Pulmonary artery endothelial cell (primary cell): ENCODE measurements at places on chromosomes 6 and 20. TPM values are rescaled to one million over a fixed set of nuclear protein-coding genes. Genes with fewer than 3 reads are reported as not detected.

The OR2H2 gene
- total RNA-seq = not detected in 2 replicates

The SERAC1 gene
- total RNA-seq = 9.5 and 14.4 TPM in 2 replicates

The C4B gene
- 0.66 and 1.0 TPM in 2 replicates for total RNA-seq

The SLC17A3 gene
- total RNA-seq = not detected in 2 replicates

The RNF144B gene
- 113 and 148 TPM in 2 replicates for total RNA-seq

The ATP6V1G2 gene
- 0.42 and 0.59 TPM in 2 replicates for total RNA-seq

The SASH1 gene
- 89.6 and 102 TPM in 2 replicates for total RNA-seq
